ENCODE measurements at places on chromosomes 7 and 10.
A peak's percentile ranks its signal among the peaks of the same experiment; 100 is the strongest.

DNA sequence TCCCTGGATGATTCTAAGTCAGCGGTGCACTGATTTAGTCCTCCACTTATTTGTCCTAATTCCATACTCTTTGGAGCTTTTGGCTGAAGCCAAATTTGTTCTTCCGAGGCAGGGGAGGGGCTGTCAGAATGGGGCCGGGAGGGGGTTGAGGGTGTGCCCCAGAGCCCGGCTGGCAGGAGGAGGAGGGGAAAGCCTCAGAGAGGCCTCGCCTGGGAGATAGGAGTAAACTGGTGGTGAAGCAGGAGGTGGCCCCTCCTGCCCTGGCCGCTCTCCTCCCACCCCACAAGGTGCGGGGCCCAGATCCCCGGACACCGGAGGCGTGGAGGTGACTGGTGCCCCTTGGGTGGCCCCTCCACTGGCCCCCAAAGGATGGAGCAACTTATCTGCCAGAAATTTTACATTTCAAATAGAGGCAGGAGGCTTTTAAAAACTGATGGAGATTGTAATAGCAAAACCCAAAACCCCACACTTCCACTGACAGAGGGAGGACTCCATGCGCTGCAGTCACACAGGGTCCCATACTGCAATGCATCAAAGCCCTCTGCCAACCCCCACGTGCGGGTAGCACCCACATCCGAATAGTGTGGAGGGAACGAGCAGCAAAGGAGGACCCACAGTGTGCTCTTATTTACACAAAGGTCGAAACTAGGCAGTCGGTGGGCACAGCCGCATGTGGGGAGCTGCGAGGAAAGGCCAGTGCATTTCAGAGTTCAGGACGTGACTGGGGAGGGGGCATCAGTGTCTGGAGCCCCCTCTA lies 61.9 kb downstream of the CAMK2B start:
- no peak for DNase-seq

- peak; percentile 64 for DNase-seq
Observed at GRCh38 chr10:131025333-131025732, 286.2 kb downstream of the TCERG1L start.

- DNase-seq, result no peak
Observed at GRCh38 chr7:1298051-1298930, 65.6 kb downstream of the UNCX start.

DNA sequence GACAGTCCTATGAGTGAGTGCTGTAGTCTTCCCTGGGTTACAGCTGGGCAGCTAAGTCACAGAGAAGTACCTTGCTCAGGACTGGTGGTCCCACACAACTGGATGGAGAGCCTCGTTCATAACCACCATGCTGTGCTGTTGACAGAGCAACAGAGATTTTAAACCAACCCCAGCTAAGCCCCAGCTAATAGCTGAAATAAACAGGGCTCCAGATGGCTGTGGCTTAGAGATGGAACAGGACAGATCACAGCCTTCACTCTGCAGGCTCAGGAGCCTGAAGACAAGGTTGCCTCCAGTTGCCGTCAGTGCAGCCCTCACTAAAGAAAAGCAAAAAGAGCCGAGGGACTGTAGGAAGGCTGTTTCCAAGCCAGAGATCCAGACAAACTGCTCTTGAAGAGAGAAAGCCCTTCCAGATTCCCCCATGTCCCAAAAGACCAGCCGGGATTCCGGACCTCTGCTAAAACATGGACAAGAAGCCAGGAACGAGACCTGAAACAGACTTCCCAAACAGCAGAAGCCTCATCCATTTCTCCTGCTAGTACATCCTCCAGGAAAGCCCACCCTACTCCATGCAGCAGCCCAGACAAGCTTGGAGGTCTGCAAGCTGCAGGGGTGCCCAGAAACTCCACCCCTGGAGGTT lies 4.2 kb downstream of the HTRA1 start:
- DNase-seq, result no peak

DNA sequence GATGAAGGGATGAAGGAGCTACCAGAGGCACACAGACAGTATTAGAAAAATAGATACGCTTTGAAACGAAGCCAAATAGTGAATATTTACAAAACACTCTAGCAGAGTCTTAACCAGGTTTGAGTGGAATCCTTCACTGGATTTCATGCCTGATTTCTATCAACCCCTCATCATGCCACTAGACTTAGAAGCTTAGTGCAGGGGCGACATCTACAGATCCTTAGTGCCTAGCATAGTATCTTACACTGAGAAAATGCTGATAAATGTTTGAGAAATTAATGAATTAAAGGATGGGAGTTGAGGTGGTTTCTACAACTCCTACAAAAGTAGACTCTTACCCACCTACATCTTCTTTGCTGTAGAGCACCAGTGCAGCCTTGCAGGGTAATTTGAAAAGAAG lies 54.7 kb upstream of the CCNJ start:
- no peak for DNase-seq

- no peak for DNase-seq
Observed at GRCh38 chr10:88544140-88544870, 38.8 kb downstream of the RNLS start.

DNA sequence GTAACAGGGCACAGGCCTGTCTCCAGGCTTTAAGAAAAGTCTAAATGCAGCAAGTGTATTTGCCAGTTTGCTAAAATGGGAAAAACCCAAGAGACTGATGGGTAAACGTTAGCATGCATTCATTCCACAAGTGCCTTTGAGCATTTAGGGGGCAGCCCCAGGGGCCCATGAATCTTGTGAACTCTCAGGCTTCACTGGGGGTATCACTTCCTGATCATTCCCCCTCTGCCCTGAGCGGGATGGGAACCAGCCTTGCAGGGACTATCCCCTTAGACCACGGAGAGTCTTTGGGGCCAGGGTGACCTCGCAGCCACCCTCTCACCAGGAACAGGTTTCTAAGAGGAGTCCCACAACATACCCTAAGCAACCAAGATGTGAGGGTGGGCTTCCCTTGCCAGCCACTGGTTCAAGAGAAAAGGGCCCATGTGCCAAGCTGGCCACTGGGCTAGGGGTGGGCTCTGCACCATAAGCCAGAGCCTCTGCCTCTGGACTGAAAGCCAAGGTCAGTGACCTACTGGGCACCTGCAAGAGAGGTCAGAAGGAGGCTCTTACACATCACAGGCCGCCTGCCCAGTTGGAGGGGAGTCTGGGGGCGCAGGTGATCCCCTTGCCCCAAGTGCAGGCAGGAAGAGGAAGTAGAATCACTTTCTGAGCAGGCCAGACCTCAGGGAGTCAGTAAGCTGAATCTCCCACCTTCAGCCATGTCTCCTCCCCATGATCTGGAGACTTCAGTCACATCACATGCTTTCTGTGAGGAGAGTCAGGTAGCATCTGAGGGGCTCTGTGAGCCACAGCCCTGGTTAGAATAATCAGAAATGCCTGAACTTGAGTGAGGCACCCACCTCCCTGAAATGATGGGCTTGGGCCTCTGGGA lies 75.0 kb downstream of the C10orf105 start:
- no peak for DNase-seq

DNA sequence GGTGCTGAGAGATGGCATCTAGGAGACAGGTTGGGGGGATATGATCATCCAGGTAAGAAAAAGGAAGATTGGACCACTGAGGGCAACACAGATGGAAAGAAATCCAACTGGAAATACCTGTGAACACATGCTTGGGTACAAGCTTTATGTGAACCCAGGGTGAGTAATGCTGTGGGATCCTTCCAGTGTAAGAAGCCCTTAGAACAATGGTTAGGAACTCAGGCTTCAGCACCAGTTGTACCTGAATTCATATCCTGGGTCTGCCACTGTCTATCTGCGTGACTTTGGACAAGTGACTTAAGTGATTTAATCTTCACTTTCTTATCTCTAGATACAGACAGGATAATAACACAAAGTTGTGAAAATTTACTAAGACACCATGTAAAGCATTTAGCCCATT lies 131.0 kb downstream of the ST7 start:
- DNase-seq, result no peak

DNA sequence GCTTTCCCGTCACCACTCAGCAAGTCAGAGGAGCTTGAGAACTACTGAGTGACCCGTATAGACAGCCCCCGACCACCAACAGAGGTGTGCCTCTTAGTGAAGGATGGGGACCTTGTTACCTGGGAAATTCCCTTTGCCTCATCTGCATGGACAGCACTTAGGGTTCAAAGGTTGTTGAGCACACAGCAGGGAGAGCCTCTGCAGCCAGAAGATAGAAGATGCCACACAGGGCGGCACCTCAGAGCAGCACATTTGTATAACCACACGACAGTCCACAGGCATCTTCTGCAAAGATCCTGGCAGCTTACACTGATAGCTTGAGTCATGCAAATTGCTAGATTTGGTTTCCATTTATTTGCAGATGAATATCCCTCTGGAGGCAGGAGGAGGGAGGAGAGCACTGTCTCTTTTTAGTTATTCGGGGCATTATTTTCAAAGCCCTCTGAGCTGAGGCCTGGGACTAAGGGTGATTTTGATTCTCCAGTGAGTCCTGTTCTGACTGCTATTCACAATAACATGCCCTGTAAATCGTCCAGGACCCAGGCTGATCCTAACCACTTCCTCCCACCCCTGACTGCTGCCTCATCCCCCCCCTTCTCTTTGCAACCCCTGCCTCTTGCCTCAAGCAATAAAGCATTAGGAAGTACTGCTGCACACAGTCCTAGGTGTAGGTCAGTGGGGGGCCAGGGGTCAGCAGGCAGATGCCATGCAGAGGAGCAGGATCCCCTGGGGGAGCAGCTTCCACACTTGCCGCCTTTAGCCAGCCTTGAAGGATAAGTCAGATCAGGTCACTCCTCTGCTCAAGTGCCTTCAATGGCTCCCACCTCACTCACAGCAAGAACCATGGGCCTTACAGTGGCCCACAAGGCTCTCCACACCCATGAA lies 24.6 kb upstream of the INMT start:
- peak; percentile 79 for DNase-seq

DNA sequence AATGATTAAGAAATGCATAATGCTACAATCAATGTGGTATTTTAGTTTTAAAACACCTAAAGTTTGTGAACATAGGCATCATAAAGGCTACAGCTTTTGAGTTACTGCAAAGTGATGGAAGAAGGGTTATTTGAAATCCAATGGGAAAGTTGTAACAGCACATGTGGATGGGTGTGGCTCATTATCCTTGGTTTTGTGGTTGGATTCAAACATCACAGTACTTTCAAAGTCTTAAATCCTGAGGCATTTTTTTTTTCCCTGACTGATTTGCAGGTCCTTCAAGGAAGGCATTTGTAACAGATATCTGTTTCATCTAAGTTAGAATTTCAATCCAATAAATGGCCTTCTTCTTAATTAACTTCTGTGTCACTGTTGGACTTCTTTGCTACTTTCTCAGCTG lies 9.8 kb upstream of the SHTN1 start:
- no peak for DNase-seq

DNA sequence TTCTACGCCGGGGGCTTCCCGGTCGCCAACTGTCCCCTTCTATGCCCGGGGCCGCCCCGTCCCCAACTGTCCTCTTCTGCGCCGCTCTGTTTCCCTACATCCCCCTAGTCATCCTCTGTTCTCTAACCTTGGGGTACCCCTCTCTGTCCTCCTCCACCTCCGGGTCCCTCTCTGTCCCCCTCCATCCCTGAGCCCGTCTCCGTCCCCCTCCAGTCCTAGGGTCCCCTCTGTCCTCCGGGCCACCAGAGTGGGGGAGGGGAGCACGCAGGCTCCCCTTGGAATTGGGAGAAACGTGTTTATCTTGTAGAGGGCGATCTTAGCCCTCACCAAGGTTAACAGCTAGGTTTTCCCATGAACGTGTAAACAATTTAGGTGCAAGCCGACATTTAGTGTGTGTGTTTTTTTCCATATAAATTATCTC lies 852 bp upstream of the KLF6 start:
- no peak for DNase-seq

Measured in spleen (tissue), 13 donors.